Astrocyte of the hippocampus (primary cell): ENCODE measurements at places on chromosomes 2 and 18.

DNA sequence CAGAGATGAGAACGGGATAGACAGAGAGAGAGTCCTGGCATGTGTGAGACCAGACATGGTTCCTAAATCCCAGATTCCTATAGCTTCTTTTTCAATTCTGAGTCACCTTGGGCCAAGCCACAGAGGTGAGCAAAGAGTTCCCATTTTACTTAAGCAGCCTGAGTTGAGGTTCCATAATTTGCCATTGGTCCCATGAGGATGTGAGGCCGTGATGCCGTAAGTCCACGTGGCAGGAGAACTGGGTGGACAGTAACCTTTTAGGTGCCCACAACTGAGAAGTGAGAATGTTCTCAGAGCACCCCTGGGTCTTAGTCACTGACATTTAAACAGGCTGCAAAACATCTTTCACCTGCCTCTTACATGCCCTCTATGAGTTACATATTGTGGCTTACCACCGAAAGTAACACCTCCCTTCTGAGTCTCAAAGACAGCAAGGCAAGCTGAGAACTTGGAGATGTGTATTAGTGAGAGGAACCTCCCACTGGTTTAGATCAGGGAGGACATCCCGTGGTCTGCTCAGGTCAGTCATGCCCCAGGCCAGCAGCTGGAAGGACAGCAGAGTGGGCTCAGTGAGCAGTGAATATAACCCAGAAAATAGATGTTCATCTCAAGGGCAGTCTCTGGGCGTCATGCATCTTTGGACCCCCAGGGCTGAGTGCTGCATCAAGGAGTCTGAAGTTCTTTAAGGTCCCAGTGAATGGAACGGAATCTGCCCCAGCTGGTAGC is 127.9 kb upstream of the LGALSL start:
- no peak for DNase-seq

GRCh38 chr18:493986-494983 is 6.2 kb downstream of the COLEC12 start:
- DNase-seq, result no peak

DNA sequence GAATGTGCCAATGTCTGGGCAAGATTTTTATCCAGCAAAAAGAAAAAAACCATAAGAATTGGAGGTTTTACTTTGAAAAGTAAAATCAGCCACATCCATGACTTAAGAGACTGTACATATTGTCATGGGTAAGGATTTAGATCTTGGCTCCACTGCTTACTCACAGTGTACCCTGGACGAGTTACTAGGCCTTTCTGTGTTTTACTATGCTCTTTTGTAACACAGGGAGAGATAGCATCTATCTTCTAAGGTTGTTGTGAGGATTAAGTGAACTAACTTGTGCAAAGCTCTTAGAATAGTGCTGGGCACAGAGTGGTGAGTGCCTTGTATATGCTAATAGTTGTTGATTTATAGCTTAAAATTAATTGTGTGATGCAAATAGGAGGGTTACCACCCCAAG is 255.9 kb downstream of the NEDD4L start:
- no peak for DNase-seq

DNA sequence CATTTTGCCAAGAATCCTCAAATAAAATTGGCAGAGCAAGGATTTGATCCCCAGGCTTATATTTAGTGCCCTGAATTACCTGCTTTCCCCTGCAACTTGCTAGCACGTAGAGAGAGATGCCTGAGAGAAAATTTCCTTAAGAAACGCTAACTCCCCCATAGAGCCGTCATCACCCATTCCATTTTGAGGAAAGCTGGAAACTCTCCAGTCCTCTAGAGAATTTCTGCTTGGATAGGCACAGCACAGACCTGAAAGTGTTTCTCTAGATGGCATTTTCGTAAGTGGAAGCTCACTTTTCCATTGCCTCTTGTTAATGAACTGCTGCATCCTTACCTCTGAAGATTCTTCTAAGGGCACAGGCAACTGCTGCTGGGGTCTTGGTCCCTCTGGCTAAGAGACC is 277.8 kb upstream of the SIX2 start:
- DNase-seq, result peak; percentile 67

GRCh38 chr2:173410579-173410978 is 55.9 kb downstream of the CDCA7 start:
- DNase-seq, result no peak

DNA sequence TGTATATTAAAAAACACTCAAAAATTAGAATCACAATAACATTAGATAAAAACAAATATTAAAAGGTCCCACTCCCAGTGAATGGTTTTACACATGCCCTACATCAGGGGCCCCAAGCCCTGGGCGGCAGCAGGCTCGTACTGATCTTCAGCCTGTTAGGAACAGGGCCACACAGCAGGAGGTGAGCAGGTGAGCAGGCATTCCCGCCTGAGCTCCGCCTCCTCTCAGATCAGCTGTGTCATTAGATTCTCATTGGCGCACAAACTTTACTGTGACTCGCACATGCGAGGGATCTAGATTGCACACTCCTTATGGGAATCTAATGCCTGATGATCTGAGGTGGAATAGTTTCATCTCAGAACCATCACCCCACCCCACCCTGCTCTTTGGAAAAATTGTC is 74.2 kb downstream of the MBD2 start:
- no peak for DNase-seq

DNA sequence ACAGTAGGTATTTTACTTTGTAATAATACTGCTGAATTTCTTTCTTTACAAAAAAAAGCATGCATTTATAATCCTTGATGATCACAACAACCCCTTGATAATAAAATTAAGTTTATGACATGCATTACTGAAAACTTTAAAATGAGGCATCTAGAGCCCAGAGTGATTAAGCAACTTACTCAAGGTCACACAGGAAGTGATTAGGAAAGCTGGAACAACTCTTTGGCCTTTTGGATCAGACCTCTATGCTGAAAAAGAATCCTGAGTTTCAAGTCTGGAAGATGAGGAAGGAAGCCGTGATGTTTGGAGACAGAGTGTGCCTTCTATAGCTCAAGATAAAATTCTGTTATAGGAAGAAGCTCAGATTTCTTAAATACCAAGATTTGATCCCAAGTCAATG is 105.0 kb upstream of the ATP8B1 start:
- no peak for DNase-seq

DNA sequence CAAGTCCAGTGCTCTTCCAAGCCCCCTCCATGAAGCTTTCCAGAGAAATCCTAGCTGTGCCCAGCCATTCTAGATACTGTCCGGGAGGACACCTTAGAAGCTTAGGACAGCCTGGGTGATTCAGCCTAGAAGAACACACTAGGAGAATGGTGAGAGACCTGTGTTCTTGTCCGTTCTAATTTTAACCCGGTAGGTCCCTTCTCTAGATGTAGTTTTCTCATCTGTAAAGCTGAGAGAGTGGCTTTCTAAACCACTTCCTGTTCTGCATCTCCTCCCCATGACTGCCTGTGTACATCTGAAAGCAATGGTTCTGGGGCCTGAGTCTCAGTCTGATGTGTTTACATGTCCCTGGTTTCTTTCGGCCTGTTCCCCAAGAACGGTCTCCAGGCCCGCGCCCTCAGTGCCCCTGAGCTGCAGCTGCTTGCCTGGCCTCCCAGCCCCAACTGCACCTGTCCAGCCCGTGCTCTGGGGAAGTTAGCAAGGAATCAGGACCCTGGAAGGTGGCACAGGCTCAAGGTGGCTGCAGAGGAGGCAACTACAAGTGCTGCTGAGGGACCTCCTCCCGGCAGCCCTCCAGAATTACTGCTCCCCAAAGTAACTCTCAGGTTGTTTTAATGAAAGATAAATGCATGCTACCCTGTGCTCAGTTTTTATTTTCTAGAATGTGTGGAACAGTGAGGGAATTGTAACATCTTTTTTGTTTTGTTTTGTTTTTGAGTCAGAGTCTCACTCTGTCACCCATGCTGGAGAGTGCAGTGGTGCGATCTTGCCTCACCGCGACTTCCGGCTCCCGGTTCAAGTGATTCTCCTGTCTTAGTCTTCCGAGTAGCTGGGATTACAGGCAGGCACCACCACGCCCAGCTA is 105.9 kb downstream of the LBH start:
- no peak for DNase-seq

GRCh38 chr18:75133721-75134610 is 75.0 kb downstream of the PTGR3 start:
- DNase-seq, result no peak

DNA sequence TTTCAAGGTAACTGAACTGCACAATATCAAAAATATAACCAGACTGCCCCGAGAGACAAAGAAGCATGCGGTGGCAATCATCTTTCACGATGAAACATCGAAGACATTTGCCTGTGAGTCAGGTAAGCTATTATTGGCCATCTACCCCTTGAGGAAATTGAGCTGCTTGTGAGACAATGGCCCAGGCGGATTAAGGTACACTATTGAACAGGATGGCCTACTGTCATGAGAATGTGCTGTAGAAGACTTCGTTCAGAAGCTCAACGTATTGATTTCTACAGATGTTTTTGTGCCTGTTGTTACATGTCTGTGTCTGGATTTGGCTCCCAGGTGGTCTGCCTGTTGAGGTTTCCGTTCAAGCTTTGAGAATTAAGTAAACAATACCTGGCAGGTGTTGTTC is 198.7 kb downstream of the DOK6 start:
- no peak for DNase-seq

- no peak for DNase-seq
These were observed 107.5 kb upstream of the PELI1 start for GRCh38 chr2:64251497-64252250.

DNA sequence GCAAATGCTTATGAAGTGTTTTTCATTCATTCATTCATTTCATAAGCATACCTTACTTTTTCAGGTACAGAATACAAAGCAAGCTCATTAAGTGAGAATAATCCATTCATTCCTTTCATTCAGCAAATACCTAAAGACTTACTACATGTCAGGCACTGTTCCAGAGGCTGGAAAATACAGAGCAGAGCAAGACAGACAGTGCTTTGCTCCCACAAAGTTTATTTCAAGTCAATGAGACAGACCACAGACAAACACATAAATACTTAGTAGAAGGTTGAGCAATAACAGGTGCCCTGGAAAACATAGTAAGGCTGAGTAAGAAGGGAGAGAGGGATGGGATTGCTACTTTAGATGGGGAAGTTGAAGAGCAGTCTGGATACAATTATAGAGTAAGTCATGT is 309.8 kb downstream of the C1D start:
- DNase-seq, result peak; percentile 80

- DNase-seq, result no peak
These were observed 34.0 kb downstream of the ZC3H8 start for GRCh38 chr2:112220831-112221230.

DNA sequence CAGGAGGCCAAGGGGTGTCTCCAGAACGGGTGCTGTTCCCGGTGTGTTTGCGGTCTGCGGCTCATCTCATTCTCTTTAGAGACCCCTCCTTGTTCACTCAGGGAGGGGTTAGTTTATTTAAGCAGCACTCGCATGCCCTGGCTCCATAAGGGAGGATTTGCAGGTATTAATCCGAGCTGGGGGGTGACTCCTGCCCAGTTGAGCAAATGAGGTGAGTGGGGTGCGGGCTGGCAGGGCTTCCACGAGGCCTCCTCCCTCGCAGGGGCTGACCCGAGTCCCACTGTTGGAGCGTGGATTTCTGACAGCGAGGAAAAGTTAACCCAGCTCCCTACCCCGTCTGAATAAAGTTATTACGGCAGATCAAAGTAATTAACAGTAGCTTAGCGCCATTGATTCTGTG is 371.8 kb upstream of the SALL3 start:
- DNase-seq, result no peak

GRCh38 chr18:8424481-8424880 is 184.8 kb upstream of the RAB12 start:
- peak; percentile 48 for DNase-seq

DNA sequence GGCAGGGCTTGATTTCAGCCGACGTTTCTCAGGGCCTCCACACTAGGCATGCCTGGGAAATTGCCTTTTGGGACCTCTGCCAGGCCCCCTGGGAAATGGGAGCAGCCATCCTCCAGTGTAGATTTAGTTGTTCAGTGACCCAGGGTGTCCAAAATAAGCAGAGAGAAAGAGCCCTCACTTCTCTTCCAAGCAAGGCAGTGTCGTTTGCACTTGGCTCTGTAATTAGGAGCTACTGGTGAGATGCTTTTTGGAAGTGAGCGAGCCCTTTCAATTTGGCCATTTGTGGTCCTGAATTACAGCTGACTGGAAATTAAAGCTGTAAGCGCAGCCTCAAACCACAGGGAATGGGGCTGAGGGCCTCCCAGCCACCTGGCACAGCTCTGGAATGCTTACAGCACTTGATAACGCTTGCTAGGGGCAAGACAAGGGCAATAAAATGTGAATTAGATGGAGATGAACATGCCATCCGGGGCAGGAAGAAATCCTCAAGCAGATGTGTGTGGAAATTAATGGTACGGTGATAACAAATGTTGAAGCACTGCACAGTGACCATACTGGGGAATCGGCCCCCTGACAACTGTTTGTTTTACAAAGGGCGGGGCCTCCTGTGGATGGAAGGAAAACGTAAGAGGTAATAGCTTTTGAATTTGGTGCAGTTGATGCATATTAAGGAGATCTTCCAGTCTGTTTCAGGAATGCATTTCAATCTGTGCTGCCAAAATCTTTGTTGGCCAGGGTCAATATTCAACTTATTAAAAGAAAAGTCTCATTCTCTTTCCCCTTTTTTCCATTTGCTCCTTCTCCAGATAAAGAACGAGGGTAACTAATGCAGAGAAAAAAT is 173.1 kb downstream of the UXS1 start:
- DNase-seq, result peak; percentile 86

- no peak for DNase-seq
These were observed 24.1 kb downstream of the IGFBP2 start for GRCh38 chr2:216657086-216657855.

DNA sequence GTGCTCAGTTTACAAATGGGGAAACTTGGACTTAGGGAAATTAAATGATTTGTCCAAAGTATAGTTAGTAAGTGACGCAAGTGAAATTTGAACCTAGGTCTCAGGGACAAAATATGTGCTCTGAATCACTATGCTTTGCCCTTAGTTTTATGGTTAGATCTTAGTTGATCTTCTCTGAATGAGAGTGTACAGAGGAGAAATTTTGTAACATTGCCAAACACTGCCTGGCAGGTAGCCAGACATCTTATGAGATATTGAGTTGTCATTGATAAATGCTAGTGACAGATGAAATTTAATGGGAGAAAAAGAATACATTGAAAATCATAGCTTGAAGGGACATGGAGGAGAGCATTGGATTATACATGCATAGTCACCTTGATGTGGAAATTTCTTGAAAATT is 91.4 kb downstream of the GALNT1 start:
- no peak for DNase-seq
